ENCODE measurements at places on chromosomes 3 and 15. TPM values are rescaled to one million over a fixed set of nuclear protein-coding genes. Genes with fewer than 3 reads are reported as not detected.
A peak's percentile ranks its signal among the peaks of the same experiment; 100 is the strongest.

GOLGA6D gene
- total RNA-seq = not detected

DNA sequence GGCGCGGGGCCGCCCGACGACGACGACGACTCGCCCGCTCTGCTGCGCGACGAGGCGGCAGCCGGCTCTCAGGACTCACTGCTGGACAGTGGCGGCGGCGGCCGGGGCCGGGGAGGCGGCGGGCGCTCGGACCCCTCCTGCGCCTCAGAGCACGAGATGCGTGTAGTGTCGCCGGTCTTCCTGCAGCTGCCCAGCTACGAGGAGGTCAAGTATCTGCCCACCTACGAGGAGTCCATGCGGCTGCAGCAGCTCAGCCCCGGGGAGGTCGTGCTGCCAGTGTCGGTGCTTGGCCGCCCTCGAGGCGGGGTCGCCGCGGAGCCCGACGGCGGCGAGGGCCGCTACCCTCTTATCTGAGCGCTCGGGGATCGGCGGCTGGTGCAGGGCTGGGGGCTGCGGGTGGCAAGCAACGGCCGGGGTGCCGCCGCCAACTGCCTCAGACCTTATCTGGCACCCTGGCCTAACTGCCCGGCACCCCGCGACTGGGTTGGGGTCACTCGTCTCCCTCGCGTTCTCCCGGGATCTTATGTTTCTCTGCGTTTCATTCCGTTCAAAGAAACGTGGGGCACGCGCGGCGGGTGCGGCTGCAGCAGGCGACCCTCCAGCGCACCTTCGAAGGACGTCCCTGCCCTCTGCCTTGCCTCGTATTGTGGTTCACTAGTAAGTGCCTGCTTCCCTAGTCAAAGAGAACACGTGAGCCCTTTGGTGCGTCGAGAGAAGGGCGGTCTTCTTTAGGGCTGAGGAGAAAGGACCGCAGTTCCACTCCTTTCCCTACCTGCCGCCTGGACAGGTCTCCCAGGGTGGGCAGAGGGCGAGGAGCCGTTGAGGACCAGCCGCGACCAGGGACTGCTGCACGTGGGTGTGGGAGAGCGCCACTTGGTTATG lies 1.0 kb downstream of the C3orf80 start:
- DNase-seq = no peak

GRCh38 chr3:108489776-108490175 lies 20.6 kb downstream of the MYH15 start:
- peak; percentile 5 for DNase-seq

DNA sequence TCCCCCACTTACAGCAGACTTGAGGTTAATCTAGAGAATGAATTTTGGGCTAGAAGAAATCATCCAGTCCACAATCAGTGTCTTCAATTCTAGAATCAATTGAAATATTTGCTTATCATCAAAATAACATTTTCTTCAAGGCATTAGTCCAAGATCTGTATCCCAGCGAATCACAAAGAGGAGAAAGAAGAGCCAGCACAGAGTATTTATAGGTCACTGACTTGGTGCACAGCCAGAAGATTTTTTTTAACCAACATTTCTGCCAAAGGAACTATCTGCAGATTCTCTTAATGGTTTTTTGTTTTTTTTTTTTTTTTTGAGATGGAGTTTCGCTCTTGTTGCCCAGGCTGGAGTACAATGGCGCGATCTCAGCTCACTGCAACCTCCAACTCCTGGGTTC lies 178.2 kb downstream of the TNIK start:
- DNase-seq = no peak

- no peak for DNase-seq
These were observed 778.0 kb upstream of the NECTIN3 start for GRCh38 chr3:110293660-110294059.

DNA sequence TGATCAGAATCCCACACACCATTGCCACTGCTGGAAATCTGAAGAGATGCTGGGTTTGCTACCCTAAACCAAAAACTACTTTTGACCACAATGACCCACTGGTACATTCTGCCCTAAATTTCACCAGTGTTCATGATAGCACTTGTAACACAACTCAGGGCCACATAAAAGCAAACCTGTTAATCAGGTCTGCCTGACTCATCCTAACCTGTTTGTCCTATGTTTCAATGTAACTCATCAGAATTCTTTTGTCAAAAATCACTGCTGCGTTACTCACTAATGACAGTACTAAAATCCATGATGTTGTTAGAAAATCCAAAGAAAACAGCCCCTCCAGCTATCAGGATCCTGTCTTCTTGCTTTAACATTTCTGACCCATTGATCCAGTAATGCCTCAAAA lies 55.6 kb upstream of the XCR1 start:
- DNase-seq = no peak

DNA sequence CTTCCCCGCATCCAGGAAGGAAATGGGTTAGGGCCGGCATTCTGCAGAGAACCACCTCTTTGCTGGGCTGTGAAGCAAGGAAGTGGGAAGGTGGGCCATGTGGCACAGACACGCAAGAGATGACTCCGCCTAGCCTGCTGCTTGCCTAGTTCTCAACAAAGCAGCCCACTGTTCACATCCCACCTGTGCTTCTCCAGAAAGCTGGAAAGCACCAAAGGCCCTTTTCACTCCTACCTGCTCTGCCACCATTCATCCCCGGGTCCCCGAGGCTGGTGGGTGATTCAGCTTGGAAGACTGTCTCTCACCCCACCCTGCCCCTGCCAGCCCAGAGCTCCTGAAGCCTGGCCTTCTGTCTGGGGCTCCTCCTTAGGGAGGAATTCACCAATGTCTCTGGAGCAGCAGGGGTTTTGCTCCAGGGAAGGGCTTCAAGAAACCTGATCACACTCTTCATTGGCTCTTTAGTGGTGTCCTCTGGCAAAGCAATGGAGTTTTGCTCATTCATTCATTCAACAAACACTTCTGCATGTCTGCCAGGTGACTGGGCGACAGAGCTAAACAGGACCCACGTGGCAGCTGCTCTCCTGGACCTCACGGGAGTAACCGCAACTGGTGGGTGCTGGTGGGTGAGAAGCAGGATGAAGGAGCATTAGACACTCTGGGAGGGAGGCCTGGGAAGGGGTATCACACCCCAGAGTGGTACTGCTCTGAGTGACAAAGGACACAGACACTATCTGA lies 145.4 kb upstream of the TLE3 start:
- no peak for DNase-seq

PTH1R gene
- total RNA-seq = not detected

GRCh38 chr3:119309591-119309990 lies 15.4 kb downstream of the ARHGAP31 start:
- DNase-seq = no peak

- no peak for DNase-seq
These were observed 120.7 kb downstream of the VGLL4 start for GRCh38 chr3:11522953-11523571.

TMIE gene
- 0.42 TPM for total RNA-seq

DNA sequence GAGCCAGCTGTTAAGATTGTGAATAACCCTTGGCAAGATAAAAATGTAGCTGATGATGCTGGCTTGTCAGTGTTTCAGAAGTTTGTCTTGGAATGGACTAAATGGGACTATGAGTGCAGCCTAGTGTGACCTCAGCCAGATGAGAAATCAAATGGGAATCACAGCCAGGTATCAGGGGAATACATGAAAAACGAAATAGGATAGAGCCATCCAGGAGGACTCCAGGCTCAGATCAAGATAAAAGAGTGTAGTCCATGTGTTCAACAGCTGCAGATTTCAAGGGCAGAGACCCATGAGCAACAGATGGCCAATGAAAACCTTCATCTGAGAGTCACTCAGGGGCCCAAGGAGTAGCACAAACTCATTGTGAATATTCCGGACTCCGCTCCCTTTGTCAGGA lies 1080.9 kb upstream of the CADM2 start:
- DNase-seq = no peak

GRCh38 chr3:16409032-16409431 lies 104.5 kb downstream of the RFTN1 start:
- DNase-seq = no peak

GRCh38 chr3:69878254-69878653 lies 121.3 kb upstream of the SAMMSON start:
- no peak for DNase-seq

DNA sequence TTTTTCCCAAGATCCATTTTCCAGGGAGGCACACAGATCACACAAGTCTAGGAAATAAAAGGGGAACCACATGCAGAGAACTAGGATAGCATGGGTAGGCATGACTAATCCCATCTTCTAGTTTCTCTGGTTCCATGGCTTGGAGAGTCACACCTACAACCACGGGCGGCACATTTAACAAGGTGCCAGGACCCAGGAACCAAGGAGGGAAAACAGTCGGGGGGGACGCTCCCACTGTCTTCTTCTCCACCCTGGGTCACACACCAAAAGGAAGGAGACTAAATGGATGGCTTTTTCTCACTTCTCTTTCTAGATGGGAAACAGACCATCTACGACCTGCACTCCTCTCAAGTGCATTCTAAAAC lies 4.6 kb upstream of the SMCO1 start:
- DNase-seq = no peak

EOGT gene
- total RNA-seq = 10.8 TPM

- no peak for DNase-seq
These were observed 109.6 kb upstream of the FXR1 start for GRCh38 chr3:180802837-180803236.

DNA sequence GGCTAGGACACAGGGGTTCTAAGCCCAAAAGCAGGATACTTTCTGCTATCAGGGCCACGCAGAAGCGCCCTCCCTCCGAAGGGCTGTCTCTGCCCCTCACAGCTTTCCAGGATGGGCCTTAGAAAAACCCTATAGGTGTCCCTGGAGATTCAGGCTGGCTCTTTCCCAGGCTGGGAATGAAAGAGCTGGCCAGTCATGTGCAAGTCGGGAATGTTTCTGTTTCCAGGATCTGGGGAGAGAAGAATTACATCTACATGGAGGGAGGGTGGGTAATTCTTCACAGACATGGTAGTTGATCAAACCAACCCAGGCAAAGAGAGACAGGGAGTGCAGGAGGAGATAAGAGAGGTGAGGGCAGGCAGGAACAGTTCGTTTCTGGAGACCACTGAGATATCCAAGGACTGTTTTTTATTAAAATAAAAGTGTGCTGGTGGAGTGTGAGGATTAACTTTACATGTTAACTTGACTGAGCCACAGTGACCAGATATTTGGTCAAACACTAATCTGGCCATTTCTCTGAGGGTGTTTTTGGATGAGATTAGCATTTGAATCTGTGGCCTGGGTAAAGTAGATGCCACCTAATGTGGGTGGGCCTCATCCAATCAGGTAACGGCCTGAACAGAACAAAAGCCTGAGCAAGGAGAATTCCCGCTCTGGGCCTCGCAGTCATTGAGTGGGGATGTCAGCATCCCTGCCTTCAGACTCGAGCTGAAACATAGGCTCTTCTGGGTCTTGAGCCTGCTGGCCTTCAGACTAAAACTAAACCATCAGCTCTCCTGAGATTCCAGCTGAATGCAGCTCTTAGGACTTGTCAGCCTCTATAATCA lies 15.3 kb downstream of the NUP210 start:
- DNase-seq = no peak

SLC12A8 gene
- 1.8 TPM for total RNA-seq

DNA sequence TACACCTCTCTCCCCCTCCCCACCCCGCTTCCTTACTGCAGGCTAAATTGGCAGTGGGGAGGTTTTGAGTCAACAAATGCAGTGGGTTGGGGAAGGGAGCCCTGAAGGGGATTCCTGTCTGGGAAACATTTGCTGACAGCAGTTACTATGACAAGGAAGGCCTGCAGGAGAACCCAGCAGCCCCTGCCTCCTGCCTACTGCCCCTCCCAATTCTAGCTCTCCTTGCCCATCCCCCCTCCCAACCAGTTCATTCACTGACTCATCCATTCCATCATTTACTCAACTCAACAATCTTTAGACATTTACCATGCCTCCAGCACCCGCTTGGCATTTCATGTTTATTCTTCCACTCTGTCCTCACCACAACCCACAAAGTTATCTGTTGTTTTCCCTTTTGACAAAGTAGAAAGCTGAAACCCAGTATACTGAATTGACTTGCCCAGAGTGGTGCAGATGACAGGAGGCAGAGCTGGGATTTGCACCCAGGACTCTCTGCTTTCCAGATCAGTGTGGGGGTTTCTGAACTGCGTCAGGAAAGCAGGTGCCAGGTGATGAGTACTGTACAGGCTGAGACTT lies 75.0 kb downstream of the MAGEF1 start:
- peak; percentile 56 for DNase-seq

CHRNA7 gene
- not detected for total RNA-seq

- DNase-seq = peak; percentile 74
These were observed 34.9 kb downstream of the PRKCD start for GRCh38 chr3:53195602-53196574.

GRCh38 chr3:63864965-63865327 lies 1.3 kb downstream of the ATXN7 start:
- DNase-seq = no peak

GRCh38 chr3:67640023-67640660 lies 14.3 kb downstream of the SUCLG2 start:
- DNase-seq = no peak

REC114 gene
- not detected for total RNA-seq

- no peak for DNase-seq
These were observed 66.8 kb upstream of the PCSK6 start for GRCh38 chr15:101556273-101556672.

Measured in activated naive CD8-positive, alpha-beta T cell treated with anti-CD3 and anti-CD28 coated beads for 36 hours (primary cell).